ENCODE measurements at places on chromosomes 11 and 22.

DNA sequence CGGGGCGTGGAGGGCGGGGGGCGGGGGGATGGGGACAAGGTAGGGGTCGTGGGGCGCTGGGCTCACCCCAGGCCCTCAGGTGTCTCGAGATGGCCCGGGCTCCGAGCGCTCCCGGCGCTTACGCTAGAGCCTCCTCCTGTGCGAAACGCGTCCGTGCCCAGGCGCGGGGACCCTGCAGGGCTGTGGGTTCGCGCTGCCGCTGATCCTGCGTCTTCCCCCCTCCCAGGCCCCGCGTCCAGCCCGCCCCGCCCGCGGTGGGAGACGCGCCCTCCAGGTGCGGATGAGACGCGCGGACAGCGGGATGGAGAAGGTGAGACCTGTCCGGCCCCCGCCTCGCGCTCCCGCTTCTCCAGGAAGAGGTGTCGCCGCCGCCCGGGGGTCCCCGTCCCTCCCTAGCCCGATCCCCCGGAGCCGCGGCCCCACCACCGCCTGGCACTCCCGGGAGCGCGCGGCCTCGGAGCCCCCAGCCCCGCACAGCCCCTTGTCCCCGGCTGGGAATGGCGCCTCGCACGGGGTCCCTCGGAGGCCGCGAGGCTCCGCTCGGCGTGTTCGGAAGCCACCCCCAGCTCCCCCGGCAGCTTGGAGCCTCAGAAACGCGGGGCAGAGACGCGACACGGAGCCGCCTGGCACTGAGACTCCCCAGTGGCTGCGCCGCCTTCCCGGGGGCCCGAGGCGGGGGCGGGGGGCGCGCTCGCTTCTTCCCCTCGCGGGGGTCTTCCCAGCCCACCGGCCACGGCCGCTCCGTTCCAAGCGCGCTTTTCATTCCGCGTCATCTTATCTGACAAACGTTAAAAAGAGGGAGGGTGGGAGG is 27.6 kb upstream of the TOLLIP start:
- DNase-seq = no peak

DNA sequence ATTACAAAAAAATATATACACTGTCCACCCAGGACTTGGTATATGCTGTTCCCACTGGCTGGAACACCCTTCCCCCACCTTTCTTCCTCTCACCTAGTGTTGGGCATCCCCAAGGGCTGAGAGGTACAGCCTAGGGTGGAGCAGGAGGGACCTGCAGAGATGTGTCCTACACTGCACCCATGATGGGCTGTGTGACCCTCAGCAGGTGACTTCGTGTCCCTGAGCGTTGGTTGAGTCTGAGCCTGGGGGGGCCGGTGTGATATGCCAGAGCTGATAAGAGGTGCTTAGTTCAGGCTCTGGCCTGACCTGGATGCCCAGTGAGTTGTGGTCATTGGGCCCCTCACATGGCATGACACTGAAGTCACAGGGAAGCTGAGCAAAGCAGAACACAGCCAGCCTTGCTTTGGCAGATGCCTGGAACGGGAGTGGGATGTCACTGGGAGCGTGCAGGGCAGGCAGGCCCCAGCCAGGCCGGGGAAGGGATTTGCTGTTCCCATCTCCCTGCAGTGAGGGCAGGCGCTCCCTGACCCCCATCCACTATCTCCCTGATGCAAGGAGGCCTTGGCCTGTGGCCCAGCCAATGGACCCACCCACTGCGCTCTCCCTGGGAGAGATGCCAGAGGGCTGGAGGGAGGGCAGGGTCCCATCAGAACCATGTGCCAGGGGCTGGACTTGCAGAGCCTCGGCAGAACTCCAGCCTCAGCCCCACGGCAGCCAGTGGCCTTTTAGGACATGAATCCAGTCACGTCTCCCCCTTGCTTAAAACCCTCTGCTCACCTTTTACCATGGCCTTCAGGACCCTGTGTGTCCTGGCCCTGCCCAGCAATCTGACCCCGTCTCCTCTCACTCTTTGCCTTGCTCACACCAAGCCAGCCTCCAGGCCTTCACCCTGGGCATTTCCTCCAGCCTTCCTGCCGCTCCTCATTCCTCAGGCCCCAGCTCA is 138.9 kb downstream of the MN1 start:
- peak; percentile 12 for DNase-seq

- DNase-seq = no peak
These were observed 7.5 kb upstream of the CDKN1C start for GRCh38 chr11:2892967-2893528.

DNA sequence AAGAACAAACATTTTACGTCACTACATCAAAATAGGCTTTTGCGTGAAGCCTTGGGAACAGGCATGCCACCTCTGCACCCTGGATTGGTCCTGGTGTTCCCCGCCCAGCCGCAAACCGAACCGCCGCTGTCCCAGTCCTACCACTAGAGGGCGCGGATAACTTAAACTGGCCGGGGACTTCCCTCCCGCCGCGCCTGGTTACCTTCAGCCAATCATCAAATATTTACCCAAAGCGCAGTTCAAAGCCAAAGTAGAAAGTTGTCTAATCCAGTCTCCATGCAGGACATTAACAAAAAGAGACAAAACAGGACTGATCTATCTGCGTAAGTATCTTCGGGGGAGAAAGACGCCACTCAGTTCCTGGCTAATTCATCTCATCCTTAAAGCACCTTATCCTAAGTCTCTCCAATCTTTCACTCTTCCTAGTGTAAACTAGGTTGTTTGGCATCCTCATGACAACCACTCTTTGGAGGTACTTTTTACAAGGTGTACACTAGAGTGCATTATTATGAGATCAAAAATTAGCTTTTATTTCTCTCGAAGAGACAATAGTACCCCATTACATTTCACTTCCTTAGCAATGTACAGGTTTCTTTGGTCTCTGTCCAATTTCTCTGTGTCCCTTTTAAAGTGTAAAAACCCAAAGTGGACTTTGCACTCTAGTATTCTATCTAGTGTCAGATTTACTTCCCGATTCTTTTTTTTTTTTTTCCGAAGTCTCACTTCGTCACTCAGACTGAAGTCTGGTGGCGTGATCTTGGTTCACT is 3.9 kb upstream of the CRY2 start:
- peak; percentile 92 for DNase-seq
